ENCODE measurements at places on chromosomes 4 and X. TPM values are rescaled to one million over a fixed set of nuclear protein-coding genes. Genes with fewer than 3 reads are reported as not detected.

The CFI gene
- polyA plus RNA-seq, result not detected

The ARMCX1 gene
- polyA plus RNA-seq, result 12.5 TPM

The VSIG4 gene
- not detected for polyA plus RNA-seq

The CSN3 gene
- not detected for polyA plus RNA-seq

The GRIPAP1 gene
- polyA plus RNA-seq, result 21.6 TPM

The RBMXL3 gene
- polyA plus RNA-seq, result not detected

The ADH4 gene
- not detected for polyA plus RNA-seq

The NLGN4X gene
- 124 TPM for polyA plus RNA-seq

The SORCS2 gene
- 0.36 TPM for polyA plus RNA-seq

The GUF1 gene
- polyA plus RNA-seq, result 10.5 TPM

The PASD1 gene
- polyA plus RNA-seq, result not detected

The CCKAR gene
- not detected for polyA plus RNA-seq

The SPANXD gene
- polyA plus RNA-seq, result not detected

The SMIM10L2A gene
- polyA plus RNA-seq, result 10.7 TPM

The SAT1 gene
- 23.4 TPM for polyA plus RNA-seq

The EGFL6 gene
- polyA plus RNA-seq, result 1.1 TPM

The SSX3 gene
- not detected for polyA plus RNA-seq

The ABHD18 gene
- 2.7 TPM for polyA plus RNA-seq

The RAB41 gene
- polyA plus RNA-seq, result not detected

The FAM47A gene
- polyA plus RNA-seq, result not detected

The MAGEC2 gene
- not detected for polyA plus RNA-seq

The FGFBP1 gene
- polyA plus RNA-seq, result 0.06 TPM

The GYPE gene
- not detected for polyA plus RNA-seq

The FMR1NB gene
- polyA plus RNA-seq, result not detected

The AADAT gene
- polyA plus RNA-seq, result 6.1 TPM

The GABRQ gene
- polyA plus RNA-seq, result 6.2 TPM

The OPRPN gene
- polyA plus RNA-seq, result not detected

The CFP gene
- polyA plus RNA-seq, result 1.4 TPM

The ETDA gene
- not detected for polyA plus RNA-seq

The PDCL2 gene
- polyA plus RNA-seq, result not detected

The LRP2BP gene
- polyA plus RNA-seq, result 0.12 TPM

The GC gene
- polyA plus RNA-seq, result 0.11 TPM

The ETFDH gene
- 11.3 TPM for polyA plus RNA-seq

The TMEM144 gene
- polyA plus RNA-seq, result 0.99 TPM

The CLCN4 gene
- 3.3 TPM for polyA plus RNA-seq

The CXCL6 gene
- polyA plus RNA-seq, result 10.2 TPM

The CLDN34 gene
- 0.27 TPM for polyA plus RNA-seq

The YIPF7 gene
- polyA plus RNA-seq, result not detected

The FRG2 gene
- not detected for polyA plus RNA-seq

The FGF13 gene
- 10.1 TPM for polyA plus RNA-seq

The IRS4 gene
- polyA plus RNA-seq, result 3.8 TPM

The TLR3 gene
- 1.00 TPM for polyA plus RNA-seq

The AREG gene
- polyA plus RNA-seq, result not detected

The CENPVL1 gene
- polyA plus RNA-seq, result 8.0 TPM

The OPHN1 gene
- 1.2 TPM for polyA plus RNA-seq

The SLIT2 gene
- polyA plus RNA-seq, result 2.0 TPM

The CYBB gene
- 0.03 TPM for polyA plus RNA-seq

The WDR17 gene
- polyA plus RNA-seq, result 1.4 TPM

The VCX2 gene
- not detected for polyA plus RNA-seq
